NCI-H460 (cell line): ENCODE measurements at places on chromosomes 4 and X.

DNA sequence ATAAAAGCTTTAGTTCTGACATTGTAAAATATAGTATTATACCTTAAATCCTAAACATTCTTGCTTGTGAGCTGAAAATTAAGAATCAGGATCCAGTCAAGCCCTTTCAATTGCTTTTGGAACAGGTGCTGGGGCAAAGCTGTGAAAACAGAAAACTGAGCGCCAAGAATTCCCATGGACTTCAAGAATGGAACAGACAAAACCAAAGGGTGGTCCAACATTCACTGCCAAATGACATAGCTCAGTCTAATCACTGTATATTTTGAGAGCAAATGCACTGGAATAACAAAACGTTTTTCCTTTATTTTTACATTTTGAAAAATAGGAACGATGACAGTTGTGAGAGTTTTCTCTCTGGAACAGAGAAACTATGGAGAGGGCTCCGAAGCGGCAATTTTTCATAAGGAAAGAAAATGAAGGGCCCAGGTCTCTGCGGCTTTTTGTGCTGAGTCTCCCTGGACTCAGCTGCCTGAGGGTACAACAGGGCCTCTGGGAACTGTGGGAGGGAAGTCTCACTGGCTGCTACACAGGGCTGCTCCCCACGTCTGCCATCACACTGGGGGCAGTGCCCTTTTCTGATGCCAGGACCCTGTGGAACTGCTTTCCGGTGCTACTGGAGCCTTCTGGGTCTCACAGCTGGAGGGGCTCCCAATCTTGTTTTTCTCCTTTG, 56.0 kb upstream of the BMPR1B start:
- no peak for DNase-seq

DNA sequence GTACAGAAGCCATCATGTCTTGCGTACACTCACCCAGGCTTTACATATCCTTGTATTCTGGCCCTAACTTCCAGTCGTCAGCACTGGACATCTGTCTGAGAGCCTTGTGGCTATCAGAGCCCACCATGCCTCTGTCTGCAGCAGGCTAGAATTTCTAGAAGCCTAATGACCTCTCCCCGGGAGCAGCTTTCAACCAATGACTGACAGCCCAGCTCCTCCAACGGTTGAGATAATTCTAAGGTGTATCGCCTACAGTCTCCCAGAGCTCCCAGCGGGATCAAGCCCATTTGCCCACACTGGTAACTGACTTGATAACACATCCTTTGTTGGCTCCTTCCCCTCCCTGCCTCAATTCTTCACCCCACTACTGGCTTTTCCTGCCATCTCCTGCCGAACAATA, 562.8 kb downstream of the BCOR start:
- DNase-seq = no peak

- DNase-seq = no peak
These were observed 142.6 kb downstream of the CORIN start for GRCh38 chr4:47695260-47695659.

- peak; percentile 18 for DNase-seq
These were observed 877 bp upstream of the SLC16A2 start for GRCh38 chrX:74420196-74421035.

- DNase-seq = no peak
These were observed 69.8 kb downstream of the FBXL5 start for GRCh38 chr4:15585331-15585730.

DNA sequence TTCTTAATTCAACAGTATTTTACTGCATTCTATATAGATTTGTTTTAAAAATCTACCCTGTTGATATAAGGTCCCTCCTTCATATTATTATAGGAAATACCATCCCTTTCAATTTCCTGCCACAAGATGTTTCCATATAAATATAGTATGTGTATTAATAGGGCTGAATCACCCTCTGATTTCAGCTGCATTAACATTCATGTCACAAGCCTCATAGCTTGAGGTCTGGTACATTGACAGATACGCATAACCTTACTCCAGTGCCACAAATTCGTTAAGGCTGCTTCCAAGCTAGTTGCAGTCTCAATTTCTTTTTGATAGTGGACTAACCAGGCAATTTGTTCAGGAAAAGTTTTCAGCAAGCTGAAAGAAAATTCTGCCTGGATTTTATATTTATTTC, 128.4 kb downstream of the KLHL34 start:
- DNase-seq = no peak

DNA sequence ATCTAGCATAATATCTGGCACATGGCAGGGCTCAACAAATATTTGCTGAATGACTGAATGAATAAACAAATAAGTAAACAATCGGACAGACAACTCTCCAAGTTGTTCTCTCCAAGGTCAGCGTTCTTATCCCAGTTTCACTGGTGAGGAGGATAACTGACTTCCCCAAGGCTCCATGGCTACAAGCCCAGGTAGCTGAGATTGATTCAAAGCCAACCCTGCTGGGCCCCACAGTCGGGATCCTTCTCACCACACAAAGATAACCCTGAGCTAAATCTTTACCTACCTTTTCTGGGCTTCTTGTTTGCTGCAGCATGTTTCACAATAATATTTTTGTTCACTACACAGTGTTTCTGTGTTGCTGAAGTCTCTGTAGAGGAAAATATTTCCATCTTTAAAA, 54.9 kb downstream of the USP46 start:
- no peak for DNase-seq

DNA sequence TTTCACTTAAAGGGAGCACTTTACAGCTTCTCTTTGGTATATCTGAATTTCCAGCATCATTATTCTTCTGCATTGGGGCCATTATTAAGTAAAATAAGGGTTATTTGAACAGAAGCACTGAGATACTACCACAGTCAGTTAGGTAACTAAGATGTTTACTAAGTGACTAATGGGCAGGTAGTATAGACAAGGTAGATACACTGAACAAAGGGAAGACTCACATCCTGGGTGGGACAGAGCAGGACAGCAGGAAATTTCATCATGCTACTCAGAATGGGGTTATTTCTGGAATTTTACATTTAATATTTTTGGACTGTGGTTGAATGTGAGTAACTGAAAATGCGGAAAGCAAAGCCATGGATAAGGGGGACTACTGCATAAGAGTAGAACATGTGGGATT, 316.0 kb downstream of the CCSER1 start:
- DNase-seq = no peak
